Inflammatory macrophage treated with lipopolysaccharide for 4 hours (primary cell): ENCODE measurements at places on chromosomes 12 and 14.

- DNase-seq, result no peak
Observed at GRCh38 chr12:40444174-40444573, 219.4 kb downstream of the LRRK2 start.

GRCh38 chr12:89789862-89790261 lies 81.2 kb upstream of the ATP2B1 start:
- peak; percentile 98 for DNase-seq

GRCh38 chr12:132385923-132386751 lies 56.7 kb upstream of the GALNT9 start:
- DNase-seq, result no peak

DNA sequence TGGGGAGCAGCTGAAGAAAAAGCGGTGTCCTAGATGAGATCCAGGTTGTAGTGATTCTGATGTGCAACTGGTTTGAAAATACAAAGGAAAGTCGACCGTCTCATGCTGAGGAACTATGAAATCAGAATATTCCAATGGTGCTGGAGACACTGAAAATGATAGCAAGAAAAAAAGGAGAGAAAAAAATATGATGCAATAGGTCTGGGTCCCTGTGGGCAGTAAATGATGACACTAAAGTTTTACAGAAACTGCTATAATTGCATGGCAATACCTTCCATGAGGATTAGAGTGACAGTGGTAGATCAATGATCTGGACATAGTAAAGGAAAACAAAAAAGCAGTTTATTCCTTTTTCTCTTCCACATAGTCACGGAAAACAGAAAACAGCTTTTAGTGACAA lies 2.3 kb downstream of the PYM1 start:
- no peak for DNase-seq

GRCh38 chr12:63994704-63995103 lies 150.2 kb downstream of the SRGAP1 start:
- DNase-seq, result no peak

GRCh38 chr12:47715393-47715876 lies 9.6 kb upstream of the RPAP3 start:
- peak; percentile 79 for DNase-seq

GRCh38 chr14:75794615-75795038 lies 133.6 kb downstream of the TTLL5 start:
- no peak for DNase-seq

- no peak for DNase-seq
Observed at GRCh38 chr12:18981732-18982131, 147.8 kb upstream of the PLEKHA5 start.

DNA sequence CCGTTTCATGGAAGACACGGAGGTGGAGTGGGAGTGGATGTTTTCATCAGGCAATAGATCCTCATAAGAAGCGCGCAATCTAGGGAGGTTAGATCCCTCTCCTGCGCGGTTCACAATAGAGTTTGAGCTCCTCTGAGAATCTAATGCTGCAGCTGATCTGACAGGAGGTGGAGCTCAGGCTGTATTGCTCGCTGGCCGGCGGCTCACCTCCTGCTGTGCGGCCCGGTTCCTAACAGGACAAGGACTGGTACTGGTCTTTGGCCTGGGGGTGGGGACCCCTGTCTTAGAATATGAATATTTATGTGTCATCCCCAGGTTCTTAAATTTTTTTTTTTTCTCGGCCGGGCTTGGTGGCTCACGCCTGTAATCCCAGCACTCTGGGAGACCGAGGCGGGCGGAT lies 36.7 kb downstream of the PRICKLE1 start:
- no peak for DNase-seq

- peak; percentile 65 for DNase-seq
Observed at GRCh38 chr14:103657471-103657870, 28.5 kb downstream of the KLC1 start.

DNA sequence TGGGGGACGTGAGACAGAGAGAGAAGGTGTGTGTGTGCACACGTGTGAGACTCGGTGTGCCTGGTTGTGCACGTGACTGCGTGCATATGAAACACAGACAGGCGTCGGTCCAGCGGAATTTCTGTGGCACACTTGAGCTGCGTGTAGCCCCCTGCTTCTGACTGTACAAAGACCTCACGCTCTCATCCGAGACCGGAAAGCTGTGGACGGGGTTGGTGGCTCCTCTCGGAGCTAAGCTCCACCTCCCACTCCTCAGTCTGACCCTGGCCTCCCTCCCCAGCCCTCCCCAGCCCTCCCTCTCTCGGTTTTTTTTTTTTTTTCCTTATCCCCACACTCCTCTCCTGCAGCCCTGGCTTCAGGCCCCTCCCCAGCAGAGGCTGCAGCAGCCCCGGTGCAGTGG lies 8.3 kb upstream of the C14orf180 start:
- DNase-seq, result no peak
